HS-5 (cell line): ENCODE measurements at places on chromosomes 2 and 18.

DNA sequence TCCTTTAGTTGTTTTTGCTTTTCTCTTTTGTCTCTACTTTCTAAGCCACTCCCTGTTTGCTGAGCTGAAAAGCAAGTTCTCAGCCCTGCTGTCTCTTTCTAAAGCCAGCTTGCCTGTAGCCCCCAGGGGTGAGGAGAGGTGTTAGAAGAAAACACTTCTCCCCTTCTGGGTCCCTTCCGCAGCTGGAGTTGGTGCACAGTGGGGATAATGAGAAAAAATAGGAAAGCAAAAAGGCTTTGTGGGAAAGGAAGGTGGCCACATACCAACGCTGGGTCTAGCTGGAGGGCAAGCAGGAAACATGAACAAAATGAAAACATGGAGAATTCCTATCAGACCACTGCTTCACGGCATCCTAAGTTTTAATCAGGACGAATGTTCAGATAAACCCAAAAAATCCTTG is 15.5 kb upstream of the SLC20A1 start:
- no peak for DNase-seq

GRCh38 chr2:238130111-238130695 is 8.3 kb upstream of the KLHL30 start:
- DNase-seq: no peak

- no peak for DNase-seq
These were observed 241.8 kb downstream of the TFCP2L1 start for GRCh38 chr2:121043061-121043826.

- no peak for DNase-seq
These were observed 85.0 kb upstream of the FAM237A start for GRCh38 chr2:206557321-206557720.

GRCh38 chr2:10883066-10883465 is 28.7 kb upstream of the KCNF1 start:
- no peak for DNase-seq

DNA sequence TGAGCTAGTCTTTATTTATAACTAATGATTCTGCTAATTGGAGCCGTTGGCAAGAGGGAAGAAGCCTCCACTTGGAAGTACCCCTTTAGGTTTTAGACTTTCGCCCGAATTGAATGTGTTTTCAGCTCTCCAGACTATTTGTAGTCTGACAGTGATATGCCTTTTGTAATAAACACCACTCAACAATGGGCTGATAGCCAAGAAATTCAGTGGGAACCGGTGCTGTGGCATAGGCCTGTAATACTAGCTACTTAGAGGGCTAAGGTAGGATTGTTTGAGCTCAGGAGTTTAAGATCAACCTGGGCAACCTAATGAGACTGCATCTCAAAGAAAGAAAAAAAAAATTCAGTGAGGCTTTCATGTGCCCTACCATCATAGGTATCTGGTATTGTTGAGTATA is 13.6 kb upstream of the ZSCAN30 start:
- DNase-seq: no peak

DNA sequence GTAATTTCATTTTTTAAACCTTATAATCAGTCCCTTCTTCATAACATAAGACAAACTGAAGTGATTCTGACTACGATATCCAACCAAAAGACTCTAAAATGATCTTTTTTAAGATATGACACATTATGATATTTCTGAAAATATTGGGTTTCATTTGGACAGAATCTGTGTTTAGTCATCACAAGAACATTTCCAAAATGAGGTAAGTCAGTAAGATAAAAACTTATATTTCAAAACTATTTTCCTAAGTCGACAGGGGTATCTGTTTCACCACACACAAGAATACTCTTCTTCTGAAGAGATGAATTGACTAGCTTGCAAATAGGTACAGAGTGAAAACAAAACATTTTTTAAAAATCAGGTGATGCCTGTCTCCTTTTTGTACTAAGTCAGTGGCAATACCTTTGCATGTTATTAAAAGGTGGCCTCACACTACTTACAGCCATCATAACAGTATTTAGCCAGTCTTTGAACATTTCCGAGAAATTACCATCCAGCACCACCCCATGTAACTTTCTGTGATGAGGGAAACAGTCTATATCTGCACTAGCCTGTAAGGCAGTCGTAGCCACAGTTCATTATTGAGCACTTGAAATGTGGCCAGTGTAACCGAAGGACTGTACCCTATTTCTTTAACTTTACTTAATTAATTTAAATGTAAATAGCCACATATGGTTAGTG is 13.5 kb downstream of the STK39 start:
- no peak for DNase-seq

- DNase-seq: no peak
These were observed 264.9 kb upstream of the CCDC68 start for GRCh38 chr18:55224086-55224625.

DNA sequence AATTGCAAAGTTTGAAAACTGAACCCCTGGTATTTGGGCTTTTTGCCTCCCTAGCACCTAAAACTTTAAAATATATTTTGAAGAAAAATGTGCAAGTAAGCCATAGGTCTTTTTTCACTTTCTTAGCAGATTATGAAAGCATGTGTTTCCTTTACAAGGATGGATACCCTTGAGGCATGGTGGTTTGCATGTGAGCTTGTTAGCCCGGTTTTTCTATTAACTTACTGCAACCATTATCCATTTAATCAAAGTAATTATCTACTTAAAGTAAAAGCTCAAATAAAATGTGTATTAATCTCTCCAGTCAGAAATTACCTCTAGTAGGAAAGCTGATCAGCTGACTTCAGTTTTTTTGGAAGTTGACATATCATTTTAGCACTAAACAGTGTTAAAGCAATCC is 140.6 kb downstream of the EML6 start:
- no peak for DNase-seq

- no peak for DNase-seq
These were observed 1488.0 kb upstream of the CELF4 start for GRCh38 chr18:39053571-39053970.
